ENCODE measurements at places on chromosomes 6 and 20. TPM values are rescaled to one million over a fixed set of nuclear protein-coding genes. Genes with fewer than 3 reads are reported as not detected.

GRCh38 chr6:85424981-85425380 is 24.9 kb upstream of the NT5E start:
- no peaks in the 10 kb centered on the region for H3K36me3 ChIP-seq
- no peak for DNase-seq

- H3K4me1 ChIP-seq = no peaks in the 10 kb centered on the region
- no peaks in the 10 kb centered on the region for H3K36me3 ChIP-seq
- H3K27me3 ChIP-seq = no peaks in the 10 kb centered on the region
- peak; percentile 48 for DNase-seq
- no peak overlapping the region for H3K4me3 ChIP-seq
- H3K27ac ChIP-seq = no peak overlapping the region
Measured at GRCh38 chr20:34538671-34539123, 19.8 kb upstream of the MAP1LC3A start.

DNA sequence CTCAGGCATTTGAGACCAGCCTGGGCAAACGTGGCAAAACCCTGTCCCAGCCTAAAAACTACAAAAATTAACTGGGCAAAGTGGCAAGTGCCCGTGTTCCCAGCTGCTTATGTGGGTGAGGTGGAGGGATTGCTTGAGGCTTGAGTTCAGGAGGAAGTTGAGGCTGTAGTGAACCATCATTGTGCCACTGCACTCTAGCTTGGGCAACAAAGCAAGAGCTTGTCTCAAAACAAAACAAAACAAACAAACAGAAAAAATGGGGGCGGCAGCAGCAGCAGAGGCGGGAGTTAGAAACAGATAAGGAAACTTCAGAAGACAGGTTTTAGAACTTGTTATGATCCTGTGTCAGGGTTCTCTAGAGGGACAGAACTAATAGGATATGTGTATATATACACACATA is 49.0 kb downstream of the SCAF8 start:
- H3K4me3 ChIP-seq = no peak overlapping the region
- no peak overlapping the region for H3K27ac ChIP-seq
- peaks cover 13% of the 10 kb centered on the region for H3K4me1 ChIP-seq
- H3K27me3 ChIP-seq = no peaks in the 10 kb centered on the region
- H3K36me3 ChIP-seq = no peaks in the 10 kb centered on the region

DNA sequence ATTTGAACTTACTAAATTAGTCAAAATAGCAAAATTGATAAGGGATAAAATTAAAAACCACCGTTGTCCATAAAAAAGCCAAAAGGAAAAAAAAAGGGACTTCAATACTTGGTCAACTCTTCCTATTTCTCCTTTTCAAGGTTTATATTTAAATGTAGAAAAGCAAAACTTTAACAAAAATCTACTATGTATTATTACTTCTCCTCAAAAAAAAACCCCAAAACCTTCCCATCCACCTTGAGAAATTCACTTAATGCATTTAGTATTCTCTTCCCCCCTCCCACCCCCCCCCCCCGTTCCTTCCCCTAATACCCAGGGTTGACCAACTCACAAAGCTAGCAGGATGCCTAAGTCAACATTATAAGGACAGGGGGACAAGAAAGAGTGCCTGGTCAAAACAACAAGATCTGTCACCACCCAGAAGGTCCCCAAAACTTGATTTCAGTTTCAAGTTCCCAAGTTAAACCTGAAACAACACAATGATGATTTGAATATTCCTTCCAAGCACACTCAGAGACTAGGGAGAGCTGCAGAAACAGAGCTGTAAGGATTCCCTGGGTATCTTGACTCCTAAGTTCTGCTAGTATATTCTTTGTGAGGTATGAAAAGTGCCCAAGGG is 14.6 kb downstream of the GMDS start:
- no peak overlapping the region for H3K27ac ChIP-seq
- DNase-seq = no peak
- no peaks in the 10 kb centered on the region for H3K27me3 ChIP-seq
- H3K36me3 ChIP-seq = no peaks in the 10 kb centered on the region
- no peak overlapping the region for H3K4me3 ChIP-seq

DNA sequence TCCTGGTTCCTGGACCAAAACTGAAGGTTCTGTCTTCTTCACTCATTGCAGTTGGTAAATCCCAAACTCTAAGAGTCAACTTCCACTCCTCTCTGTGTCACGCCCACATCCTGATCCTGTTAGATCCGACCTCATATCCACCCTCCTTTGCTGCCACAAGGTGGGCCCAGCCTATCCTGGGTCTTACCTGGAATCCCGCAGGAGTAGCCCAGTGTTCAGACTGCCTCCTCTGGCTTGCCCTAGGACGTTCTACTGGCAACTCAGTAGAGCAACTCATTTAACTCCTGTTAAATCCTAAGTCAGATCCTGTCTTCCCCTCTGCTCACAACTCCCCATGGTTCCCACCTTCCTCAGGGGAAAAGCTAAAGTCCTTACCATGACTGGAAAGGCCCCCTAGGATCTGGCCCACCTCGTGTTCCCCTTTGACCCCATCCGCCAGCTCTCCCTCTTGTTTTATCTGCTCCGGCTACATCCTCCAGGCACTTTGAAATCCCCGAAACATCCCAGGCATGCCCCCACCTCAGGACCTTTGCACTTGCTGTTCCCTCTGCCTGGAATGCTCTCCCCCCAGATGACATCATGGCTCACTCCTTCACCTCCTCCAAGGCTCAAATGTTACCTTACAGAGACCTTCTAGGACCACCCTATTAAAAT is 43.9 kb downstream of the TFEB start:
- H3K4me3 ChIP-seq = no peak overlapping the region
- no peaks in the 10 kb centered on the region for H3K27me3 ChIP-seq
- peaks cover 15% of the 10 kb centered on the region for H3K4me1 ChIP-seq
- DNase-seq = no peak
- no peak overlapping the region for H3K27ac ChIP-seq

DNA sequence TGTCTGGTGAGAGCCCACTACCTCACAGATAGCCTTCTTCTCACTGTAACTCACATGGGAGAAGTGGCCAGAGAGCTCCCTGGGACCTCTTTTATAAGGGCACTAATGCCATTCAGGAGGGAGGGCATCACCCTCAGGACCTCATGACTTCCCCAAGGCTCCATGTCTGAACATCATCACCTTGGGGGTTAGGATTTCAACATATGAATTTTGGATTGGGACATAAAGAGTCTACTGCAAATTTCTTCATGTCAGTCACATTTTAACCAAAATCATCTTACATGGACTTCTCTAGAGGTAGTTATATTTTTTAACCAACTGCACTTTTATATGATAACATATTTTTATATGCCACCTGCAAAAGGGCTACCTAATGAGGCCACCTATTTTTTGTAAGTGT is 324.7 kb downstream of the PLCB1 start:
- no peak overlapping the region for H3K27ac ChIP-seq
- no peaks in the 10 kb centered on the region for H3K27me3 ChIP-seq
- no peak overlapping the region for H3K4me3 ChIP-seq
- H3K4me1 ChIP-seq = no peaks in the 10 kb centered on the region
- H3K36me3 ChIP-seq = no peaks in the 10 kb centered on the region

GRCh38 chr6:31860349-31860748 is 2.3 kb downstream of the NEU1 start:
- H3K4me1 ChIP-seq = peaks cover 21% of the 10 kb centered on the region
- no peaks in the 10 kb centered on the region for H3K36me3 ChIP-seq
- no peak overlapping the region for H3K4me3 ChIP-seq

ARMH2 gene
- not detected for polyA plus RNA-seq

NRSN1 gene
- 1.6 TPM for polyA plus RNA-seq

C2 gene
- polyA plus RNA-seq = 19.0 TPM

ADGRF4 gene
- polyA plus RNA-seq = 0.72 TPM

ZC2HC1B gene
- 0.32 TPM for polyA plus RNA-seq
